Activated CD8-positive, alpha-beta memory T cell treated with anti-CD3 and anti-CD28 coated beads for 1 hour (primary cell): ENCODE measurements at places on chromosomes 16 and 17.

DNA sequence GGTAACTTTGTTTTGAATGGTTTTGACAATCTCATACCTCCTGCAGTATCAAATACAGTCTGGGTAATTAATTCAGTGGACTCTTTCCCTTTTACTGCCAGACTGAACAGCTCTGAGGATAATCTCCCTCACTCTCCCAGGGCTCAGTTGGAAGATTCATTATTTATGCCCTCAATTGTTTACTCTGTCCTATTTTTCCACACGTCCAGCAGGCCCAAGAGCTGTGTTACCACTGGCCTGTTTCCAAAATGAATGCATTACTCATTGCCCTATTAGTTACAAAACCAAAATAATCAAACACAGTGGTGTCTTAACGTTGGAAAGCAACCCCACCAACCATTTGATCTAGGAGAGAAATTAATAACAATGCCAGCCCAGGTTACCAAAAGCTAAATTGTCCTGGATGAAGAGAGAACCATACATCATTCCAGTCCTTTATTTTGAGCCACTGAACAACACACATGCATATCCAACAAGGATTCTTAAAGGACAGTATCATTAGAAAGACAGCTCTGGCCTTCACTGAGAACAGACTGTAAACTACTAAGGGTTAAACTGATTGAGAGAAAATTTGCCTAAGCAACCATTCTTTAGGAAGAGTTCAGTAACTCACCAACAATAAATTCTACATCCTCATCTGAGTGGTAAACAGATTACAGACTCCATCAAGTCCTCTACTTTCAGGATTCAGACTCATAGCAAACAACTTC, 34.5 kb downstream of the FAM222B start:
- DNase-seq = no peak

DNA sequence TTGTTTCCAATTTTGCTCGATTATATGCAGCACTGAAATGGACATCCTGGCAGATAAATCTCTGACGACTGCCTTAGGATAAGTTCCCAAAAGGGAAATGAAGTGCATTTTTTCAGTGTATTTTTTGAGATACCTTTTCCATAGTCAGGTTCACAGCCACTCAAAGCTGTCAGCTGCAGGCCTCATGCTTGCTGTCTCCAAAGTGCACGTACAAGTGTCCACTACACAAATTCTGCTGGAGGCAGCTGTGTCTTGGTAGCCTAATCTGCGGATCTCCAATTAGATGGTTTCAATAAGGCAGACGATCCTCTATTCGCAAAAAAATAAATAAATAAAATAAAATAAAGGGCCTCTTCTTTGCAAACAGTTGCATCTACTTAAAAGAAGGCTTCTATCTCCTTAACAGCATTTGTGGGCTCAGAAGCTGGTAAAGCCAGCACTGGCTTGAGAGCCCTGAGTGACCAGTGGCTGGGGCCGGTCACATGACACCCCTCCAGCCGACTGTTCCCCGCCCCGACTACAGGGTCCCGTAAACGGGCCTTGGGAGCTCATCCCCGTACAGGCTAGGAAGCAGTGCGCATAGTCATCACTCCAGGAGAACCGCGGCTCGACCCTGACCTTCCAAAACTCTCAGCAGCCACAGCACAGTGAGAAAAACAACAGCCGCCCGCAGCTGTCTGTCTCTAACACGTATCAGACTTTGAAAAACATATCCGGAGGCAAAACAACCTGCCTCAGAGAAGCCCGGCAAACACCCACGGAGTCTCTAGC, 18.8 kb downstream of the RPH3AL start:
- no peak for DNase-seq

DNA sequence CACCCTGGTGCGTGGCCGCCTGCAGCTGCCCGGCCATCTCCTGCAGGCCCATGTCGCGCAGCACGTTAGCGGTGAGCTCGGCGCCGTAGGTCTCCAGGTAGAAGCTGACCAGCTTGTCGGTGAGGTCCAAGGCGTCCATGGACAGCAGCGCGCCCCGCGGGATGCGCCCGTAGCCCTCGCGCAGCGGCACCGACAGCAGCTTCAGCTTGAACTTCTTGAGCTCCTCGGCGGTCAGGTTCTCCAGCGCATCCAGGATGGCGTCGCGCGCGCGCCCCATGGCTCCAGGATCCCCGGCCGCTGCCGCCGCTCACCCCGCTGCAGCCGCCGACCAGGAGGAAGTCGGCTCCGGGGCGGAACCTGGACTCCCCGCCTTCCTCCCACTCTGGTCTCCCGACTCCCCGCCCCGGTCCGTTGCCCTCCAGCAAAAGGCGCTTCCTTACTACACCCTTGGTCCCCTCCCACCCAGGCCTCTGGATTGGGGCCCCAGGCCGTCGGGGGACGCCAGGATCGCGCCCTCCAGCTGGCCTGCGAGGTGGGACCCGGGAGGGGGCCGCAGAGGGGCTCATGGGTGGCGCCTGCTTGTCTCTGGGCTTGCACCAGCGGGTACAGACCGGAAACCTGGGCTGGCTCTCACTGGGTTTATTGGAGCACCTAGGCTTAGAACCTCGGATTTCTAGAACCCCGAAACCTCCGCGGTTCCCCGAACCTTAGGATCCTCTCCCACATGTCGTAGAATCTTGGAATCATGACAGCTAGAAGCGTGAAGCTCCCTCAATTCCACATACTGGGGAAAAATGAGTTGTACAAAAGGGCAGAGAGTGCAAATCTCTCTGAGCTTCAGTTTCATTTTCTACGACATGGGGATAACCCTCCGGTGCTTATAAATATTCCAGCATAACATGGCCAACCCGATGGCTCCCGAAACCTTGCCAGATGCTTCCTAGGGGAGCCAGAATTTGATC, at the start of gene PYCARD:
TSS of gene PYCARD (minus strand) at position 347 of the 962 bp plus-strand sequence. CDS start at position 277, 70 bp downstream.
- DNase-seq = no peak

- no peak for DNase-seq
These were observed 110.6 kb downstream of the GP2 start for GRCh38 chr16:20216591-20217217.

DNA sequence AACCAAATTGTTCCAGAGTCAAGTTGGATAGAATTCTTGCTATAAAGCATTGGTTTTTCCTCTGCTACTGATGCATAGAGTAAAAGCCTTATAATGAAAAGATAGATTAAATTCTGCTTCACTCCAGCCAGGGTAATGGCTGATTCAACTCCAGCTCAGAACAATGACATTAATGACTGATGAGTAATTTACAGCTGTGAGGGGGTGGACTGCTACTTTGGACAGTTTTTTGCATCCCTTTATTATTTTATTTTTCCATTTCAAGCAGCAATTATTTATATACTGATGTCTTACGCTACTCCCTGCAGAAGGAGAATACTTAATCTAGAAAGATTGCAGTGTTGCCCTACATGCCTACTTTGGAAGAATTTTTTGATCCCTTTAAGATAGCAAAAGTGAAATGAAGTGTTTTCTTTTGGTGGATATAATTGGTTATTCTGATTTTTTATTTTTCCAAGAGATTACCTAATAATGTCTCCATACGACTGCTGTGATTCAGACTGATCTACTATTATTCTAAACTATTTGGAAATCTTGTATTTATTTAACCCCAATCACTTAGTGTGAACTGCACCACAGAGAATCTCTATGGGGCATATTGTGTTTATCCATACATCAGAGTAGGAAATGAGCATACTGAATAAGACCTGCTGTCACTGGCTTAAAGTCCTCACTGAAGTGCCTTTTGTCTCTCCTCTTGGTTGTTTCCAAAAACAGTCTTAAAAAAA, 149.5 kb downstream of the TRIM37 start:
- no peak for DNase-seq

- no peak for DNase-seq
These were observed 215.6 kb upstream of the MAF start for GRCh38 chr16:79816081-79816497.

DNA sequence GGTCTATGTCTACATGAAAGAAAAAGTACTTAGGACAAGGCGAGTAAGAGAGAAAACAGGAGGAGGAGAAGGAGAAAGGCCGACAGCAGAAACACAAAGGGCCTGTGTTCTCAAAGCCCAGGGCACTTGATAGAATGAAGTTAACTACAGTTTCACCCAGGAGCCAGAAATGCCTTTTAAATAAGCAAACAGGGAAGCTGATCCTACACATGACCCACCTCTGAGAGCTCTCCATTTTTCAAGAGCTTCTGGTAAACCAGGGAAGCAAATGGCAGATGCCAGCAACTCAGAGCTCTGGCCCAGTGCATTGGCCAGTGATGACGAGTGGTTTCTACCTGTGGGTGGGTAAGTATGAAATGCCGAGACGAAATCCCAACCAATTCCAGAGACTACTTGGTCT, 163.4 kb downstream of the ZFHX3 start:
- no peak for DNase-seq

DNA sequence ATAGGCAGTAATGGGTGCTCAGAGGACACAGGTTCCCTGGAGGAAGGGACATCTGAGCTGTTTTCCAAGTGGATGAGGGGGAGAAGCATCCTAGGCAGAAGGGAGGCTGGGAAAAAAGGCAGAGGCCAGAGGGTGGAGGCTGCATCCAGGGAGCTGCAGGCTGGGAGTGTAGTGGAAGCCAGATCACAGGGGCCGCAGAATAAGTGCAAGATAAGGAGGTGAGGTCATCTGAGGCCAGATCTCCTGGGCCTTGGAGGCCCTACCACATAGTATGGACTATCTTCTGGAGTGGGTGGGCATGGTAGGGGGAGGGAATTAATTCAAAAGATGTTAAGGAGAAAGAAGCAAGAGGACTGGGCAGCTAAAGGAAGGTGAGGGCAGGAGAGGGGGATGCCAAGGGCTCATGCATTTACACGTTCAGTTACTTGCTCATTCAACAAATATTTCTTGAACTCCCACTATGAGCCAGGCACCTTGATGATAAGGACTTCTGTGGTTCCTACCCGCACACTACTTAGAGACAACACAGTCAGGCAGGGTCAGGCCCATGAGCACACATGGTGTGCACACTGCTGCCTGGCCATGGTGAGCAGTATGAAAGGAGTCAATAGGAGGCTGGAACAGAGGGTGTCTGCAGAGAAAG, 2.4 kb upstream of the RIPOR1 start:
- no peak for DNase-seq
